NCI-H2171 treated with DMSO at 0.1 percent for 48 hours (cell line): ENCODE measurements at places on chromosomes 5 and 9.

DNA sequence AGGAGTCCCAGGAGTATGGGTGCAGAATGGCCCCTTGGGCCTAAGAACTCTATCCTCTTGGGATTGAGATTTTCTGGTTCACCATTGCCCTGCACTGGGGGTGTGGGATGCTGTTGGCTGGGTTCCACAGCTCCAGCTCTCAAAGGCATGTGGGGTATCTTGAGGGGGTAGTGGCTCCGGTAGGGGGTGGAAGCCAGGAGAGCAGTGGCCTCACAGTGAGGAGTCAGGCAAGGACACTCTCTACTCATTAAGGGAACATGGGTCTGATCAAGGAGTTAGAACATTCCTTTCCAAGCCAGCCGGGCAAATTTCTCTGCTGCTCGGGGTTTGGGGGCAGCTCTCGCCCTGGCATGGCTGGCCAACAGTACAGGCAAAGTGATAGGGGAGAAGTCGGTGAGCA lies 33.0 kb downstream of the LARP1 start:
- no peak for DNase-seq

DNA sequence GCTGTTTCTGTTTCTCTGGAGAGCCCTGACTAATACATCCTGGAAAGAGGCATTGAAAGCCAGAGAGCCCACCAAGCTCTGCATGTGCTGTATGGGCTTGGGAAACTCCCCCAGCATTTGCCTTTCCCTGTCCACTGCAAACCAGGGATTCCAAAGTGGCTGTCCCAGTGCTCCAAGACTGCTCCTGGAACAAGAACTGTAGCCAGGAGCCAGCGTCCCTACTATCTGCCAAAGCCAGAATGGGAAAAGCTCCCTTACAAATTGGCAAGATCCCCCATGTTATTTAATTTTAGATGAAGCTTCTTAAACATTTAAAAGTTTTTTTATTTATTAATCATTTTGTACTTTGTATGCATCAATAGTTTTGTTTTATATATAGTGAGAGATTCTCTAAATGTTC lies 263.2 kb downstream of the GABRB2 start:
- DNase-seq, result no peak

DNA sequence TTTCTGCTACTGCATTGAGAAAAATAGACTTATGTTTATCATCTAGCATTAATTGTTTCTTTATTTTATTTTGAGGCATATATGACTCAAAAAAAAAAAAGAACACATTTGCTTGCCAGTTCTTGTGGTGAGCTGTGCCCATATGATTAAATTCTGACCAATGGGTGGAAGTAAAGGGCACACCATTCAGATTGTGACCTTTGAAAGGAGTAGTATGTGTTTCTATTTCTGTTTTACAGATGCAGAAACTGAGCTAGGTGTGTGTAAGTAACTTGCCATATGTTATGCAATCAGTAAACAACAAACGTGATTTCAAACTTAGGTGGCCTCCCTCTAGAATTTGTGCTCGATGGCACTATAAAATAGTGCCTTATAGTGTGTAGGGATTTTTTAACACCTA lies 368.1 kb upstream of the EDIL3 start:
- DNase-seq, result no peak

GRCh38 chr5:41284938-41285337 lies 71.6 kb upstream of the C6 start:
- no peak for DNase-seq

DNA sequence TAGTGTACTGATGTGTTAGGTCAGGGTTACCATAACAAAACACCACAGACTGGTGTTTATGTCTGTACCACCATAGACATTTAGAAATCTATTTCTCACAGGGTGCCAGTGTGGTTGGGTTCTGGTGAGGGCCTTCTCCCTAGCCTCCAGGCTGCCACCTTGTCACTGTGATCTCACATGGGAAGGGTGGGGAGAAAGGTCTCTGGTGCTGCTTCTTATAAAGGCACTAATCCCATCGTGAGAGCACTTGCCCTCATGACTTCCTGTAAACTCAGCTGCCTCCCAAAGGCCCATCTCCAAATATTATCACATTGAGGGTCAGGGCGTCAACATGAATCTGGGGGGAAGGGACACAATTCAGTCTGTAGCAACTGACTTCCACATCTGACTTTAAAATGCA lies 49.8 kb downstream of the PIK3R1 start:
- DNase-seq, result no peak

DNA sequence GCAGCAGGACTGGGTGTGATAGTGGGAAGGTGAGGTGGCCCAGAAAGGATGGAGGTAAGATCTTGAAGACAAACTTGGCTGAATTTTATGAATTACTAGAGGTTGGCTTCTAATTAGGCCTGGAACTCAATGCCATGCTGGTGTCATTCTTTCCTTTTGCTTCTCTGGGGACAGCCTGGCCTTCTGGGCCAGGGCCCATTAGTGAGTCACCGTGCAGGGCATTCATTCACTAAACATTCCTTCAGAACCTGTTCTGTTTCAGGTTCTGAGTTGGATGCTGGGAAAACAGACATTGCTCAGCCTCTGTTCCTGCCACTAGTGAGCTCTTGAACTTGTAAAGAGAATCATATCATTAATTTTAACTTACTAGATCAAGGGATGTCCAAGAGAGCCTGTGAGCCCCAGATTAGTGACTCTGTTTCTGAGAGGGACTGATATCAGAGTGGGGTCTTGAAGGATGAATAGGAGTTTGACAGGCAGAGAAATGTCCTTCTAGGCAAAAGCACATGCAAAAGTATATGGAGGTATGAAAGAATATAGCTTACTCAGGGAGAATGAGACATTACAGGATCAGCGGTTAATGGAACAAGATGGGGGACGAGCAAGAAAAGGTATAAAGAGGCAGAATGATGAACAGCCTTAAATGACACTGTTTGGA lies 66.5 kb downstream of the LHX2 start:
- no peak for DNase-seq

GRCh38 chr9:134750450-134751155 lies 109.0 kb downstream of the COL5A1 start:
- no peak for DNase-seq

DNA sequence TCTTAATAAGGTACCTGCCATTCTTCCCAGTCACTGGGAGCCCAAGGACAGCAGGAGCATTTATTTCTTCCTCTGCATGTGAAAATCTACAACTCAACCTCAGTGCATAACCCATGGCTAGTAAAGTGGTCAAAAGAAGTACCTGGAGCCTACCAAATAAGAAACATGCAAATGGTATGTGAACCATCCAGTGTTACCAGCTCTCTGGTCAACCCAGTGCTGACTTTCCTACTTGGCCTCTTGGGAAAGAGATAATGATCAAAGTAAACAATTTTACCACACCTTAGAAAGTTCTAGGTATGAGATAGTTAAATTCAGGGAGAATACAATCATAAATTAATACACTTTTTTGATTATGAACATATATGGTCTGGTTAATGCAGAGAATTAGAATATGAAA lies 325.6 kb downstream of the ENC1 start:
- no peak for DNase-seq

DNA sequence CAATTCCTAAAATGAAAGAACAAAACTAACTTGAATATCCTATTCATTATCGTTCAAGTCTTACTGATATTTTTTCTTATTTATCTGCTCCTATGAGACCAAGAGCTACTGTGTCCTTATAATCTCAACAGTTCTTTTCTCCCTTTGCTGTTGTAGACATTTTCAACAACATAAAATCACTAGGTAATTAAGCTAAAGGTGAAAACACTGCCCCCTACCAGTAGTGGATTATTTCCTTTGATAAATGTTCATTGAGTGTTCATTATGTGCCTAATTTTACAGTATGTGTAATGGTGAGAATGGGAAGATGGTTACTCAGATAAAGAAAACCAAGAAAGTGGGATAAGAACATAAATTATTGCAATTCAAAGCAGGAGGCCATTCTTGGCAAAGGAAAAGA lies 41.4 kb upstream of the PAPPA start:
- DNase-seq, result no peak

DNA sequence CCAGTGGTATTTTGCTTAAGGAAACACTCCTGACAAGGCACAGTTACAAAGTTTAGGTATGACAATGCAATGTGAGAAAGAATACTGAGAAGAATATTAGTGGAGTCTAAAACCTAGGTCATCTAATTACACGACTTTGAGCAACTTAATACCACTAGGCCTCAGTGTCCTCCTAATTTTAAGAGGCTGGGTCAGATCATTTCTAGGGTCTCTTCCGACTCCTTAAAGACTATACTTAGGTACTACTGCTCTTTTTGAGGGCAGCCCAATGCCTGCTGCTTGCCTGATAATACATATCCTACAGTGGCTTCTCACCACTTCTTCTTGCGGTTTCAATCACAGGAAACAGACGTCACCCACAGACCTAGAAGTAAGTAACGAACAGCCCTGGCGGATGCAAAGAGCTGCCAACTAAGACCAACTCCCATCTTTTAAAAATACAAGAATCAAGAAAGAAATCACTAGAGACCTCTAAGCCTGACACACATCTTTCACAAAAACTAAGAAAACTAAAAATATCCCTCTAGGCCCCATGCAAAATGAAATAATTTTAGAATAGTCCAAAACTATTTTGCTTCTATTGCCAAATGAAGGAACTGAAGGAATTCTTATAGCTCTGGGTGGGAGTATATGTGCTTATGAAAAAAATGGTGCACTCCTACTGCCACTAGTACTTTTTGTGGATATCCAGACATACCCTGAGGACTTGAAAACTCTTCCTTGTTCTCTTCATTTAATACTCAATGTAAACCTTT lies 13.1 kb downstream of the DIAPH1 start:
- DNase-seq, result no peak

- no peak for DNase-seq
Measured at GRCh38 chr5:15326932-15327331, 173.0 kb upstream of the FBXL7 start.

GRCh38 chr5:126464959-126465358 lies 41.8 kb downstream of the GRAMD2B start:
- DNase-seq, result no peak

DNA sequence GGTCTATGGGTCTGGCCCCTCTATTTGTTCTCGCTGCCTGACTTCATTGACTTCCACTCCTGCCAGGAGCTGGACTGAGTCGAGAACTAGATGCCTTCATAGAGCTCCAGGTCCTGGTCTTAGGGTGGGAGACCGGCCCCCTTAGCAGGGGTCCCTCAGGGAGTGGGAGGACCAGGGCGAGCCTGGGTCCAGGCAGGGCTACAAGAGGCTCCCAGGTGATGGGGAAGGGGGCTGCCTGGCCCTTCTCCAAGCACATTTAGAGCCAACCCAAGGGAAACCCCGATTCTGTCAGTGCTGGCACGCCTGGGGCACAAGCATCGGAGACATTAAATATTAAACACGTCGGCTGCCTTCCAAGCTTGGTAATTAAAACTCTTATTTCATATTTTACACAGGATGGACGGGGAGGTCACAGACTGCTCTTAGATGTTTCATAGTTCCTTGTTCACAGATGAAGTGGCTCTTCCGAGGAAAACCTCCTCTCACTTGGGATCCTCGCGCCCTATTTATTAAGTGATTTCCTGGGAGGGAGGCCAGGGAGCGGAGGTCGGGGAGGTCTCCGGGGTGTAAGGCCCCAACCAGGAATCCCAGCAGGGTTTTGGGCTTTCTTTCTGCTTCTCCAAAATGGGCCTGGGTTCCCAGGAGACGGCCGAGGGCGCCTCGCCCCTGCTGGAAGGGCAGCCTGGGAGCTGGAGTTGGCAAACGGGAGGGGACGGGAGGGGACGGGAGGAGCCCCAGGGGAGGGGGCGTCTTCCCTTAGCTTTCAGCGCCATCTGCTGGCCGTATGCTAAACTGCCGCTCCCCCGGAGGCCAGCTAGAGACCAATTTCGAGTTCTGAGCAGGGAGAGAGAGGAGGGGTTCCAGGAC lies 23.4 kb upstream of the ZBTB43 start:
- peak; percentile 74 for DNase-seq

- DNase-seq, result no peak
Measured at GRCh38 chr5:145999208-145999607, 62.8 kb downstream of the SH3RF2 start.

DNA sequence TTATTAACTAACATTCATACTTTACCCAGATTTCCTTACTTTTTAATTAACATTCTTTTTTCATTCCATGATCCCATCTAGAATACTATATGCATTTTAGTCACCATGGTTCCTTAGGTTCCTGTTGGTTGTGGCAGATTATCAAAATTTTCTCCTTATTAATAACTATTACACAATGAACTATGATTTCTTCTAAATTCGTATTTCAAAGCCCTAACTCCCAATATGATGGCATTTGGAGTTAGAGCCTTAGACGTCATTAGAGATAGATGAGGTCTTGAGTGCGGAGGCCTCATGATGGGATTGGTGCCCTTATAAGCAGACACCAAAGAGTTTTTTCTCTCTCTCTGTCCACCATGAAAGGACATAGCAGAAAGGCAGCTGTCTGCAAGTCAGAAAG lies 485.4 kb downstream of the TLR4 start:
- DNase-seq, result no peak

GRCh38 chr9:33236571-33236970 lies 3.4 kb upstream of the SPINK4 start:
- DNase-seq, result no peak

DNA sequence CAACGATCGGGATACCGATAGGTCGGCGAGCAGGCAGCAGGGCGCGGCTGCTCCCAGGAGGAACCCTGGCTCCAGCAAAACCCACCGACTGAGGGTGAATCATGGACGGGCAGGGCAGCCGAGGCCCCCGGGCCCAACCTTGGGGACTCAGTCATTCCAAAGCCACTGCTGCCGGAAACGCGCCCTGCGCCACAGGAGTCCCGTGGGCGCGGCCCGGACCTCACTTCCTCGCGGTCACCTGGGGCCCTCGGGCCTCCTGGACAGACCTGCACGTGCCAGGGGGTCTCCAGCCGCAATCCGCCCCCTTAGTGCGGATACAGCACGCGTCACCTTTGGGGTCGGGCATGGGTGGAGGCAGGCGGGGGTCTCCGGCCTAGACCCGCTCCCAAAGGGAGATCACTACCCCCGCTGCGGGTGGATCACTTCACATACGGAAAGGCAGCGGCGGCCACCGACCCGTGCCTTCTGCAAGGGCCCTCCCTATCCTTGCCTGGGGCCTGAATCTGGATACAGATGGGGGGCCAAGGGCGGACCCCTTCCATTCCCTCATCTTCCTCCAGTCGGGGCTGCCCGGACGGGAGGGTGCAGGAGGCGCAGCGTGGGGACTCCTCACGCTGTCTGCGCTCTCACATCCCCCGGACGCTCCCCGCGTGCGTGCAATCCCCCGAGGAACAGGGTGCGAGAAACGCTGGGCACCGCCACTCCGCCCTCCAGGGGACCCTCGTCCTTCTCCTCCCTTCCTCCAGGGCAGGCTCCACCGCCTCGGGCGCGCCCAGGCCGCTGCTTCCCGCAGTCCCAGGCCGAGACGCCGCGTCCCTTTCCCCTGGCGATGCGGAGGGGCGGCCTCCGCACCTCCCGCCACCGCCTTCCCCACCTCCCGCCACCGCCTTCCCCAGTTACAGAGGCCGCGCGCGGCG lies 586 bp downstream of the TXN start:
- peak; percentile 42 for DNase-seq

DNA sequence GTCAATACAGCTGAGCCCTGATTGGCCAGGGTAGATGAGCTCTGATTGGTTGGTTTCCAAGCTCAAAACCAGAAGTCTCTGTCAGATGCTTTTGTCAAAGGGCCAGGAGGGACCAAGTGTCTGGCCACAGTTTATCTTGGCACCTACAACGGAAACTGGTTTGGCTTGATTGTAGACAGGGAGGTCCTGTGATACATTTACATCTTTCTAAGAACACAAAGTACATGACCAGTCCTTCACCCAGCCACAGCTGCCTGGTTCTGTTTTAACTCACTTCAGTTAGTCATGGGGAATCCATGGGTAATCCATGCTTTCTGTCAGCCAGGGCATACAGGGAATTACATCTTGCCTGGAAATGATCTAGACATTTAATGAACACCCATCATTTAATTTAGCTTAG lies 171.2 kb downstream of the SLC12A2 start:
- no peak for DNase-seq
